B cell (primary cell): ENCODE measurements at places on chromosomes 1 and 21. TPM values are rescaled to one million over a fixed set of nuclear protein-coding genes. Genes with fewer than 3 reads are reported as not detected.

Gene C1orf94
- polyA plus RNA-seq = not detected in 2 replicates

Gene HRNR
- polyA plus RNA-seq = not detected in 2 replicates

Gene OR2M3
- polyA plus RNA-seq = not detected in 2 replicates

Gene DYRK3
- 0.25 TPM in 1 of 2 replicates, not detected in the other for polyA plus RNA-seq

Gene UBL4B
- not detected in 2 replicates for polyA plus RNA-seq

Gene FAM110D
- polyA plus RNA-seq = not detected in 2 replicates

Gene IVL
- not detected in 2 replicates for polyA plus RNA-seq

Gene A3GALT2
- not detected in 2 replicates for polyA plus RNA-seq

Gene PPM1J
- 7.5 and 9.8 TPM in 2 replicates for polyA plus RNA-seq

Gene EXO5
- polyA plus RNA-seq = 5.7 and 6.6 TPM in 2 replicates

Gene HLCS
- 4.4 and 5.9 TPM in 2 replicates for polyA plus RNA-seq

Gene MEX3A
- polyA plus RNA-seq = 0.22 and 0.27 TPM in 2 replicates

Gene B3GALT2
- polyA plus RNA-seq = not detected in 2 replicates

Gene CYP4A11
- not detected in 2 replicates for polyA plus RNA-seq

Gene JAM2
- 1.5 and 17.3 TPM in 2 replicates for polyA plus RNA-seq

Gene EXO1
- polyA plus RNA-seq = 0.50 and 0.73 TPM in 2 replicates

Gene GJA5
- not detected in 2 replicates for polyA plus RNA-seq

Gene RHD
- polyA plus RNA-seq = not detected in 2 replicates

Gene LDLRAD1
- polyA plus RNA-seq = not detected in 2 replicates

Gene ACKR1
- polyA plus RNA-seq = 0.04 and 0.19 TPM in 2 replicates

Gene MYBPH
- polyA plus RNA-seq = not detected in 2 replicates

Gene CDC7
- polyA plus RNA-seq = 3.9 and 4.6 TPM in 2 replicates

Gene ARHGAP30
- polyA plus RNA-seq = 95.9 and 122 TPM in 2 replicates

Gene UMODL1
- 0.10 TPM in 1 of 2 replicates, not detected in the other for polyA plus RNA-seq

Gene ERICH3
- polyA plus RNA-seq = 0.03 and 0.10 TPM in 2 replicates

Gene CD247
- polyA plus RNA-seq = 8.7 and 10.8 TPM in 2 replicates

Gene CELA2B
- polyA plus RNA-seq = not detected in 2 replicates

Gene MIS18A
- polyA plus RNA-seq = 3.7 and 4.0 TPM in 2 replicates

Gene SLC50A1
- 86.8 and 109 TPM in 2 replicates for polyA plus RNA-seq

Gene C1orf116
- 0.04 and 0.09 TPM in 2 replicates for polyA plus RNA-seq

Gene LINGO4
- polyA plus RNA-seq = not detected in 2 replicates

Gene LCE1E
- polyA plus RNA-seq = not detected in 2 replicates

Gene RIPK4
- 0.07 TPM in 1 of 2 replicates, not detected in the other for polyA plus RNA-seq

Gene SPRR4
- polyA plus RNA-seq = not detected in 2 replicates

Gene GPX7
- polyA plus RNA-seq = 14.5 and 27.6 TPM in 2 replicates

Gene SPOCD1
- polyA plus RNA-seq = 0.25 TPM in 1 of 2 replicates, not detected in the other

Gene RORC
- 0.07 and 0.15 TPM in 2 replicates for polyA plus RNA-seq

Gene GATAD2B
- polyA plus RNA-seq = 15.0 and 16.7 TPM in 2 replicates

Gene SLC45A3
- polyA plus RNA-seq = 23.9 and 27.4 TPM in 2 replicates

Gene LRRC39
- polyA plus RNA-seq = 0.91 and 1.5 TPM in 2 replicates

Gene RAVER2
- 0.82 and 0.97 TPM in 2 replicates for polyA plus RNA-seq

Gene LRRC53
- not detected in 2 replicates for polyA plus RNA-seq

Gene SPRR1B
- polyA plus RNA-seq = not detected in 2 replicates

Gene LAPTM5
- 1,519 and 1,571 TPM in 2 replicates for polyA plus RNA-seq

Gene ANKRD34A
- 0.56 and 0.86 TPM in 2 replicates for polyA plus RNA-seq

Gene IL19
- polyA plus RNA-seq = not detected in 2 replicates

Gene TRIM17
- polyA plus RNA-seq = not detected in 2 replicates

Gene CDA
- polyA plus RNA-seq = 0.39 and 0.64 TPM in 2 replicates

Gene SPRR3
- not detected in 2 replicates for polyA plus RNA-seq

Gene TRIM67
- polyA plus RNA-seq = 0.01 TPM in 1 of 2 replicates, not detected in the other

Gene SHE
- polyA plus RNA-seq = 0.01 and 0.03 TPM in 2 replicates

Gene RAD54L
- polyA plus RNA-seq = 0.57 and 1.1 TPM in 2 replicates

Gene TATDN3
- 17.6 and 19.8 TPM in 2 replicates for polyA plus RNA-seq

Gene VWA1
- 0.09 TPM in 1 of 2 replicates, not detected in the other for polyA plus RNA-seq

Gene EXTL1
- polyA plus RNA-seq = not detected in 2 replicates

Gene CD34
- polyA plus RNA-seq = not detected in 2 replicates

Gene C1orf21
- polyA plus RNA-seq = under 0.01 and 0.04 TPM in 2 replicates

Gene OR2L3
- polyA plus RNA-seq = 0.17 and 0.42 TPM in 2 replicates

Gene ELF3
- polyA plus RNA-seq = 1.6 and 4.0 TPM in 2 replicates
